ENCODE measurements at places on chromosomes 16 and 17.

- DNase-seq: no peak
Observed at GRCh38 chr16:63928421-63928820, 1193.4 kb downstream of the CDH11 start.

GRCh38 chr17:72430611-72431432 lies 310.0 kb downstream of the SOX9 start:
- DNase-seq: no peak

GRCh38 chr17:9470171-9470570 lies 105.4 kb downstream of the STX8 start:
- no peak for DNase-seq

- no peak for DNase-seq
Observed at GRCh38 chr17:57810721-57811637, 38.9 kb downstream of the MRPS23 start.

DNA sequence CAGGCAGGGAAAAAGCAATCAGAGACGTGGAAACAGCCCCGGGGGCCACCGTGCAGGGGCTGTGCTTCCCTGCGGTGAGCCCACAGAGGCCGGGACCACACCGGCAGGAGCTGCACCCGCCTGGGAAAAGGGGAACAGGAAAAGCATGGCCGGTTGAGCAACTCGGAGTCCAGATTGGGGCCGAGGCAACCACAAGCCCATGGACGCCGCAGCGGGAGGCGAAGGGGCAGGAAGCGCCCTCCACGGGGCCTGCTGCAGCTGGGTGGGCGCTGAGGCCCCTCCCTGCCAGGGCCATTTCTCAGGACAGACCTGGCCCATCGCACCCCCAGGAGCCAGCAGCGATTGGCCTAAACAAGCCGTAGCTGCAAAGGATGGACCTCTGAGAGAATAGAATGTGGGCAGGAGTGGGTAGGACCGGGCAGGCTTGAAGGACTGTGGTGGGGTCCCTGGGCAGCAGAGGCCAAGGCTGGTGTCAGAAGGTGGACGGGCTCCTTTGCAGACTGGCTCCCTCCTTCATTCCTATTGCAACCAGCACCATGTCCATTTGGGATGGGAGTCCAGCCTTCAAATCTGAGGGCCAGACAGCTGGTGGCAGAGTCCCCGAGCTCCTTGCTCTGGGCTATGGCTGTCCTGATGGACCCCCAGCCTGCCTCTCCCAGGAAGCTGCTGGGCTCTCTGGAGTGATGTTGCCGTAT lies 30.4 kb downstream of the COX4I1 start:
- no peak for DNase-seq

GRCh38 chr17:63816669-63817068 lies 10.6 kb upstream of the PSMC5 start:
- no peak for DNase-seq

GRCh38 chr16:88317613-88317965 lies 65.2 kb upstream of the ZNF469 start:
- DNase-seq: no peak

DNA sequence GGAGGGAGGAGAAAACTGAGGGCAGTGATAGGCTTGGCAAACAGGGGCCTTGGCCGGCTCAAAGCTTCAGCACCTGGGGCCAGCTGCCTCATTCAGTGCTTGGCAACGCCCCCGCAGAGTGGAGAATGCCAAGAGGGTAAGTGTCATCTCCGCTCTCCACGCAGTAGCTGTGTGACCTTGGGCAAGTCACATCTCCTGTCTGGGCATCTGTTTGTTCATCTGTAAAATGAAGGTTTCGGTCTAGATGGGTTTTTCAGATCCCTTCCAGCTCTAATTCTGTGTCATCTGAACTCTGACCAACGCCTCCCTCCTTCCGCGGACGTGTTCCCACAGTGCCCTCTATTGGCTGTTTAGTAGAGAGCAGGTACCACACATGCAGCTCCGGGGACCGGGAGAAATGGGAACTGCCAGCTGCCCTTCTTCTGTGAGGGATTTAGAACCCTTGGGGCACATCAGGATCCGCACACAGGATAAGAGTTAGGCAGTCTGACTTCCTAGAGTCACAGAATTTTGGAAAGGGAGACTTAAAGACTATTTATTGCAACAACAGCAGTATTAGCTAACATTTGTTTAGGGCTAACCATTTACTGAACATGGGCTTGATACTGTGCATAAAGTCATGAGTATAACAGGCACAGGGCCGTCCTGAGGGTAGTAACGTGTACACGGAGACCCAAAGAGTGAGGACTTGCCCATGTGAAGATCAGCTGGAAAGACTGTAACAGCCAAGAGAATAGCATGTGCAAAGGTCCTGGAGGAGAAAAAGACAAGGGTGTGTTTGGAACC lies 26.8 kb downstream of the GP2 start:
- peak; percentile 58 for DNase-seq

DNA sequence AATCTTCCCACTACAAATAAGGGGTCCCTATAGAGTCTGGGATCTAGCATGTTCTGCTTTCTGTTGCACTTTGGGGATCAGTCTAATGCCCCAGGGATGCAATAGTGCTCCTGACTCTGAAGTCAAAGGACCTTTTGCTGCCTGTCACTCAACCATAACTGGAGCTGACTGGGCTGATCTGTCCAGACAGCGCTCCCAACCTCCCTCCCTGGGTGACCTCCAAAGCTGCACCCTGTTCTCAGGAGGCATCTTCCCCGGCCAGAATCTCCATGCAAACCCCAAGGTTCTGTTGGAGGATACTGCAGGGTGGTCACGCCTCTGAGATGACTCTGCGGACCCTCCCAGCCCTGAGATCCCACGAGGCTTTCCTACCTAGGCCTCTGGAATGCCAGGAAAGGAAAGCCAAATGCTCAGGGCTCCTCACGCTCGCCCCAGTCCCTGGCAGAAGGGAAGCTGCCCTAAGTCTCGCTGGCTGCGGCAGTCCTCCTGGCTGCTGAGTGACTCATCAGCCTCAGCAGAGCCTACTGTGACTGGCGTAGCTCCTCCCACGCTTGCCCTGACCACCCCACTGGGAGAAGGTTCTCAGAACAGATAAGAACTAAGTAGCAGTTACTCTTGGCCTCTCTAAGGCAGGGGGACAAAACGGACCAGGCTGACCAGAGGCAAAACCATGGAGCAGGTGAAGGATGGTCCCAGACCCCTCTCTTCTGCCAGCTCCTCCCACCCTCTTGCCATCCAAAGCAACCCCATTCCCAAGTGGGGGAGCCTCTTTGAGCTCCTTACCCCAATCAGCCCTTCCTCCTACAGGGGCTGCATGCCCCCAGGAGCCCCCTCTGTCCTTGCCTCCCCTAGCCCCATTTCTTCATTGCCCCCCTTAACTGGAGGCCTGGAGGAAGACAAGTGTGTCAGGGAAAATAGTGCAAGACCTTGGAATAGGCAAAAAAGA lies 124.1 kb upstream of the TNRC6C start:
- peak; percentile 88 for DNase-seq

- DNase-seq: peak; percentile 38
Observed at GRCh38 chr17:73304971-73305812, 6.6 kb downstream of the CDC42EP4 start.

GRCh38 chr16:86367291-86368072 lies 142.8 kb upstream of the FOXF1 start:
- DNase-seq: no peak

- no peak for DNase-seq
Observed at GRCh38 chr16:3046641-3047386, 453 bp downstream of the MMP25 start.

- no peak for DNase-seq
Observed at GRCh38 chr16:70808371-70808770, 7.4 kb upstream of the VAC14 start.

DNA sequence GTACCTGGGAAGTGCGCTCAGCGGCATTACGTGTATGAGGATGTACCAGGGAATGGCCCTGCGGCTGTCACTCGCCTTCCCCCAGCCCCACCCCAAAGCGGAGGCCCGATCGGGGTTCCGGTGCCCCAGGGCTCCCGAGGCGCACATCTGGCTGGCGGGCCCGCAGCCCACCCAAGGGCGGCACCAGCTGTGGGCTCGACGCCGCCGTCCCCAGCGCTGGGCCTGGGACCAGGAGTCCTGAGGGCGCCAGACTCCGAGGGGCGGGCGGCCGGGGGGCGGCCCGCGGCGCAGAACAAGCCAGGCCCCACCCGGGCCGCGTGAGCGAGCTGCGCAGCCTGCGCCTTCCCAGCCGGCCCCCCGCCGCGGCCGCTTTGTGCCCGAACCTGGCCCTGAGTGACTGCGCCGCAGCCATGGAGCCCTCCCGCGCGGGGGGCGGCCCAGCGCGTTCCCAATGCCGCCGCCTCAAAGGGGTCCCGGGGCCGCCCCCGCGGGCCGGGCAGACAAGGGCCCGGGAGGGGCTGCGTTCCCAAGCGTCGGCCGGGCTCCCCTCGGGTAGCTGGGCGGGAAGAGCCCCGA lies 17.4 kb downstream of the ZNF423 start:
- DNase-seq: no peak

- DNase-seq: peak; percentile 85
Observed at GRCh38 chr17:64622931-64623654, 39.0 kb downstream of the SMURF2 start.

- DNase-seq: no peak
Observed at GRCh38 chr17:59848778-59849177, 44.0 kb downstream of the TUBD1 start.

DNA sequence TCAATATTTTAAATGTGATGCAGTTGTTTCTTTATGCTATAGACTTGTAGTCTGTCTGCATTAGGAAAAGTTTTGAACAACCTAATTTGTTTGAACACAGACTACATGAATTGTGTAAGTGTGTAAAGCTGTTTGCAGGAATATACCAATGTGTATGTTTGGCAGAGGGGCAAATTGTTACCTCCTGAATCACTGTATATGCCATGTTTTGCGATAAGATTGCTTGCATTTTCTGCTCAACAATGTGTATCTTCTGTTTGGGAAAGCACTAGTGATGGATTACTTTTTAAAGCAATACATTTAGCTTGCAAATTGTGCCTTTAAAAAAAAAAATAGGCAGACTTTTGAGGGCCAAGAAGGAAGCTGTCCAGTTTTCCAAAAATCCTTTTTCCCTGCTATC lies 14.6 kb downstream of the RBBP6 start:
- DNase-seq: no peak

- DNase-seq: no peak
Observed at GRCh38 chr17:51228161-51228560, 31.7 kb downstream of the MBTD1 start.

GRCh38 chr16:81456523-81457325 lies 12.1 kb downstream of the CMIP start:
- DNase-seq: no peak

DNA sequence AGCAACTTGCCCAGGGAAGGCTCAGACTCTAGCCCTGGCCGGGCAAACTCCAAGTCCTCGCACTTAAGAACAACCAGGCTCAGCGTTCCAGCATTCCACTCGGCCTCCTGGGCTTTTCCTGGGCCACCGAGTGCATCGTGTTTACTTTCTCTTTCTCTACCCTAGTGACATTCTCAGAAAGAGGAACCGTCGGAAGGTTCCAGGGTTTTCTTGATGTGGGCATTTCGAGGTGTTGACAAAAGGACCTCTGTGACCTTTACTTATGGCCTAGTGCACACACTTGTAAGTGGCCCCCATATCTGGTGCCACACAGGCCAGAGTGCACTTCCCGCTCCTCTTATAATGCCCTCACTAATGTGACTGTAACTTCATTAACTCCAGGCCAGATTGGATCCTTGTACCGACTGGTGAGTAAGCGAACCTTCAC lies 3.1 kb upstream of the BANP start:
- no peak for DNase-seq

- no peak for DNase-seq
Observed at GRCh38 chr16:60882816-60883215, 1153.4 kb downstream of the CDH8 start.

DNA sequence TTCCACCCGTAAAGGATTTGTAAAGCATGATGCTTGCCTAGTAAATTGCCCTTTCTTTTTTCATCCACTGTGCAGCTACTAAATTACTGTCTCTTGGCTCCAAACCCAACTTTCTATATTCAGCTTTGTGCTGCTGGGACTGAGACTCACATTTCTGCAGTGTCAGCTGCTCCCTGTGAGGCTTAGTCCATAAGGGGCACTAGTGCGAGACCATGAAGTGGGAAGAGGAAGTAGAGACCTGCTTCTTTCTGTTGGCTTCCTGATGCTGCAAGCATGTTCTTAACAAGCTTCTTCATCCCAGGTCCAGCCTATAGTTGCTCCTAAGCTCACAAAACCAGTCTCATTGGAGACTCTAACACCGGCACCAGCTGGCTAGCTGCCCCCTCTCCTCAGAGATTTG lies 74.9 kb upstream of the HS3ST2 start:
- DNase-seq: no peak

GRCh38 chr17:35189291-35189690 lies 4.9 kb downstream of the SLC35G3 start:
- peak; percentile 59 for DNase-seq

- no peak for DNase-seq
Observed at GRCh38 chr17:59751955-59752413, 44.5 kb downstream of the VMP1 start.

DNA sequence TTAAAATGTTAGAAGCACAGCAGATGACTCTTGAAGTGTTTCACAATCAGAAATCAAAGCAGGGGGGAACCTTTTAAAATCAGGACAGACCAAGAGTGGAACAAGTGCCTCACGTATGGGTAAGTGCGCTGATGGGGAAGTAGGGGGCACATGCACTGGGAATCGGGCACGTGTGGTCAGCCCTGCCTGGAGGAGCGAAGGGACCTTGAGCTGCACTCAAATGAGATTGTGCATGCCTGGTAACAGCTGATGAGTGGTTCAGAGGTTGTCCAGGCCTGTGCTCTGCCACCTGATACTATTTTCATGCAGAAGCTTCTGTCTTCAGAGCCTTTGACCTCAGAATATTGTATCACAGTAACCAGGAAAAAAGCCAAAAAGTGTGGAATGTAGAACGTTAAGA lies 13.7 kb upstream of the XYLT2 start:
- DNase-seq: no peak

DNA sequence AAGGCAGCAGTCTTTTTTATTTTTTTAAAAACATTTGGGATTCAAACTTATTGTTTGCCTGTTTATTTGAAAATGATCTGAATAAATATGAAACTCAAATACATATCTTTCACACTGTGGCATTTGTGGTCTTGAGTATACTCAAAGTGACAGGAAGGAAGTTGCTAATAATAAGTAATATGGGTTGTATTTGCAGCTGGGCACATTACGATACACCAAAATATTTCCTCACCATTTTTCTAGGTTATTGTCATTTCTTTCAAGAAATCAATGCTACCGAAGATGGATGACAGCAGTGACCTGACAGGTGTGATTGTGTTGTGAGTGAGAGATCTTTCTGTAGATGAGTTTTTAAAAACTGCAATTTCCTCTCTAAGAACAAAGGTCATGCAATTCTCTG lies 665.7 kb downstream of the CDH8 start:
- DNase-seq: no peak

Measured in RWPE1 (cell line).